ENCODE measurements at places on chromosomes 6 and 20.

- DNase-seq = no peak
Measured at GRCh38 chr6:11243861-11244260, 11.4 kb upstream of the NEDD9 start.

GRCh38 chr6:37171970-37172812 lies 2.2 kb downstream of the PIM1 start:
- DNase-seq = peak; percentile 38

- no peak for DNase-seq
Measured at GRCh38 chr6:90811596-90812226, 224.8 kb upstream of the MAP3K7 start.

DNA sequence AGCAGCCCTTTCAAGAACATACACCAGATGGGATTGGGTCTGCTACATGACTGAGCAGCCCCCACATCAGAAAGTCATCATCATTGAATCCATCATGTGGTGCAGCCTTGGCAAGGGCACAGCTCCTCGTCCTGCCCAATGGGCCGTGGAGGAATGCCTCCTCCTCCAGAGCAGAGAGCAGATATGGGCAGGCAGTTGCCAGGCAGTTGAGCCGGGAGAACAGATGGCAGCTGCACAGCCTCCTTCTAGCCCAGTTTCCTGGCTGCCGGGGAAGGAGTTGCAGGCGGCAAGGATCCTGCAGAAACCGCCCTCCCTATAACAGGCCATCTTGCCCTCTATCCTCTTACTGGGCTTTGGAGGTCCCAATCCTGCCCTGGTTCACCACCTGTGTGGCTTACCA lies 11.9 kb upstream of the ZFAND3 start:
- DNase-seq = no peak

DNA sequence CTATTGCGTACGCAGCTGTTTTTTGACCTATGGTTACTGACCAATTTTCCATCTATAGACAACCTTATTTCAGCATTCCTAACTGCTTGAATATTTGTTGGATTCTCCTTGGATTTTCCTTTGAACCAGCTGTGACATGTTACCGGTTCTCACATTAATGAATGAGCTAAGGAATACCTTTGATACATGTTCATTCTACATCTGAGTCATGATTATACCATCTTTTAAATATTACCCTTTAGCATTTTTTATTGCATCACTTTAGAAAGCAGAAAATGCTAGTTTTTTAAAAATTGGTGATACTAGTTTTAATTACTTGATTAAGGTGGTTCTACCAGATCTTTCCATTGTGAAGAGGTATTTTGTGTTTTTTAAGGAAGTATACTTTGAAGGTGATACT lies 1.9 kb upstream of the IGF2R start:
- no peak for DNase-seq

DNA sequence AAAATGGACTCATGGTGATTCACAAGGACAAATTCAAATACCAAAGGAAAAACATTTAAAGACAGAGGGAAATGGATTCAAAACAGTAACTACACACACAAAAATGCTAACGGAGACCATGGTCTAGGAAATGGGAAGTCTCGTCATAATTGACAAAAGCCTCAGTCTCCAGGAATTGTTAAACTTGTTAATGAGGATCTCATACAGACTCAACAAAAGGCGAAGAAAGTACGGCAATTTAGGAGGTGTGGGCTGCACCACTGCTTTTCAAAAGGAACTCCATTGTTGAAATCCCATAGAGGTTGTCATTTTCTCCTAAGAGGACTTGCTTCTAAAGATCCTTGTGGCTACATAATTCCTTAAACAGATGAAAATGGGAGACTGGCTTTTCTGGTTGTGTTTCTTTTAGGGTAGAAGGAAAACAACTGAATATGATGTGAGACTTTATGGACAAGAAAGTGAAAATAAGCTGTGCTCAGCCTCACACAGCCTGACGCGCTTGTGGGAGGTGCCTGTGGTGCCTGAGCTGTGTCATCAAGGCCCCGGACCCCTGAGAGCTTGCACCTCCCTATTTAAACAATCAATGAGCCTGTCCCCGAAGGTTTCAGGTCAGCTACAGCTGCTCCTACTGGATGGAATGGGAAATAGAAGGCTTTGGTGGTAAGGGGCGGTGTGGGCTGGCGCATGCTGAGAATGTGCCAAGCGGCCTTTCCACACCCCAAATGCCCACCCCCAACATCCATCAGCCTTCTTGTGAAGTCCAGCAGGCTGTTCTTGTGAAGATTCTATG lies 2.5 kb upstream of the CLDN20 start:
- DNase-seq = no peak

DNA sequence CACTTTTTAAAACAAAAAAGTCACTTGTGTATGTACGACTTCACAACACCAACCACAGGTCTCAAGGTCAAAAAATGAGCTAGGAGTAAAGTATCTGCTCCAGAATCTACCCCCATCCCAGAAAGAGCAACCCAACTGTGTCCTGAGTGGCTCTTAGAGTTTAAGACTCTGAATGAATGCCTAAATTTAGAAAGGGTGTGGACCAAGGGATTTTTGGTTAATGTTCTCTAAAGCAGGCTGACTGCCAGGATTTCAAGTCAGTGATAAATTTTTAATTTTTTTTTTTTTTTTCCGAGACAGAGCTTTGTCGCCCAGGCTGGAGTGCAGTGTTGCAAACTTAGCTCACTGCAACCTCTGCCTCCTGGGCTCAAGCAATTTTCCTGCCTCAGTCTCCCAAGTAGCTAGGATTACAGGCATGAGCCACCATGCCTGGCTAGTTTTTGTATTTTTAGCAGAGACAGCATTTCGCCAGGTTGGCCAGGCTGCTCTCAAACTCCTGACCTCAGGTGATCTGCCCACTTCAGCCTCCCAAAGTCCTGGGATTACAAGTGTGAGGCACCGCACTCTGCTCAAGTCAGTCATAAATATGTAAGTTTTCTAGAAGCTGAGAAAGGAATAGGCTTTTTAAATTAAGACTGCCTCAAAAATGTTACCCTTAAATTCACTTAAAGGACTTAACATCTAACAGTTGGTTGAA lies 20.2 kb downstream of the STAU1 start:
- DNase-seq = no peak

DNA sequence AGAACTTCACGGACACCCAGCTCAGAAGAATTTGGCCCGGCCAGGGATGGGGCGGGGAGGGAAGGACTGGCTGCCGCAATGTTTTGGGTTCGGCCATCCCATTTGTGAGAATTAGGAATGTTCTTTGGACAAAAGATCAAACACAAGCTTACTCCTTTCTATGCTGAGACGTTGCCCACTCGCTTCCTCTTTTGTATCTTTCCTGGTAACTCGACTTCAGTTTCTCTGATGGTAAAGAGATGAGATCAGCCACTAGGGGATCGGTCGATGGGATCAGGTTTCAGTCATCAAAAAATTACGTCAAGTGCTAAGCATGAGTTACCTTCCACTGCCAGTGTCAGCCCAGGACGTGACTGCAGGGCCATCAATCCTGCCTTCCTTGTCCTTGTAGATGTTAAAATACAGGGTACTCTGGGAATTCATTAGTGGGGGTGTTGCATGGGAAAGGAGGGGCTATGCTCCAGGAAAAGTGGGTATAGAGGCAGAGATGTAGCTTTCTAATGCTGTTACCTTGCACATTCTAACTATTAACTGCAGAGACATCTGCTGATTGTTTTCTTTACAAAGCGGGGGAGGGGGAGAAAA lies 190.2 kb downstream of the TSHZ2 start:
- no peak for DNase-seq
